ENCODE measurements at places on chromosomes 3 and 15.

GRCh38 chr15:21271566-21271965, 168.7 kb downstream of the POTEB3 start:
- no peak for DNase-seq

DNA sequence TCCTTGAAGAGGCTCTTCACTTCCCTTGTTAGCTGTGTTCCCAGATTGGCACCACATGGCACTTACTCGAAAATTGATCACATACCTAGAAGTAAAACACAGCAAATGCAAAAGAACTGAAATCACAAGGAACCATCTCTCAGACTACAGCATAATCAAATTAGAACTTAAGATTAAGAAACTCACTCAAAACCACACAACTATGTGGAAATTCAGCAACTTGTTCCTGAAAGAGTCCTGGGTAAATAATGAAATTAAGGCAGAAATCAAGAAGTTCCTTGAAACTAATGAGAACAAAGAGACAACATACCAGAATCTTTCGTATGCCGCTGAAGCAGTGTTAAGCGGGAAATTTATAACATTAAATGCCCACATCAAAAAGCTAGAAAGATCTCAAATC, 566.3 kb upstream of the TGFBR2 start:
- DNase-seq: no peak

GRCh38 chr3:40461161-40461560, 4.0 kb downstream of the RPL14 start:
- DNase-seq: no peak

DNA sequence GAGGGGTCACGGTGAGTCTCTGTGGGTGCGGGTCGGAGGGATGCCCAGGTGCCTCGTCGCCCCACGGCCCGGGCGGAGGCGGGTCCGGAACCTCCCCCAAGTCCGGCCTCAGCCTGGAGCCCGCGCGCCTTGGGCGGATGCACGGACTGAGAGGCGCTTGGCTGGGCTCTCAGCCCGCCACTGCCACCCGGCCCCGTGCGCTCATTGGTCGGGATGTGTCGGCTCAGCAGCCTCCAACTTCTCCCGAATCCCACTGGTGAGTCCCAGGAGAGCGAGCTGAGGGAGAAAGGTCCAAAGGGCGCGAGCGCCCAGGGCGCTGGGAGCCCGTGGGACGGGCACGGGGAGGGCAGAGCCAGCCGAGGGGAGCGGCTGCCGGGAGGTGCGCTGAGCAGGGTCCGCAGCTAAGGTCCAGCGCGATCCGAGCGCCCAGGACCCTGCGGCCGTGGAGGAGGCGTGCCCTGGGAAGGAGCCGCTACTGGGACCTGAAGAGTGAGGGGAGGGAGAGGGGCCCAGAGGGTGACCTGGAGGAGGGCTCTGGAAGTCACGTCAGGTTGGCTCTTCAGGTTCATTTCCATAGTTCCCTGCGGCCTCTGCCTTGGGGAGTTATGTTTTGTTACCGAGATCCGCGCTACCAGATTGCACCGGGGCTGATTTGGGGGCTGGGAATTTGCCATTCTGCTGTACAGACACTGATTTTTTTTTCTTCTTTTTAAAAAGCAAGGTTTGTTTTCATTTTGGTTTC, at the start of gene MME:
MME (plus strand) TSS at position 574 of the 742 bp plus-strand sequence. CDS start 3,849 bp downstream, outside the sequence.
- no peak for DNase-seq

DNA sequence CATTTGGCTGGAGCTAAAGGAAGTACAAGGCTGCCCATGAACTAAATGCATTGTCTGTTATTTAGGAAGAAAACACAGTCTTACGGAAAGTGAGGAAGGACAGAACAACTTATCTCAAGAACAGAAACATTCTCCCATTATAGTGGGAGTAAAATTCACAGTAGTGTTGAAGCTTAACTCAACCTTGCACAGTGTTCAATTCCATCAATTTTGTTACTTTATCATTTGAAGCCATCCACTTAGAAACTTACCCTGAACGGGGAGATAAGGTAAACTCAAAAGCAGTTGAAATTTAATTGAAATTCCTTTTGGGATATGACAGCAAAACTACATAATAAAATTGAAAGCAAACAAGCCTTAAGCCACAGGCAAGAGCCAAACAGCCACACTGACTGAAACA, 186.9 kb downstream of the PCCB start:
- no peak for DNase-seq

DNA sequence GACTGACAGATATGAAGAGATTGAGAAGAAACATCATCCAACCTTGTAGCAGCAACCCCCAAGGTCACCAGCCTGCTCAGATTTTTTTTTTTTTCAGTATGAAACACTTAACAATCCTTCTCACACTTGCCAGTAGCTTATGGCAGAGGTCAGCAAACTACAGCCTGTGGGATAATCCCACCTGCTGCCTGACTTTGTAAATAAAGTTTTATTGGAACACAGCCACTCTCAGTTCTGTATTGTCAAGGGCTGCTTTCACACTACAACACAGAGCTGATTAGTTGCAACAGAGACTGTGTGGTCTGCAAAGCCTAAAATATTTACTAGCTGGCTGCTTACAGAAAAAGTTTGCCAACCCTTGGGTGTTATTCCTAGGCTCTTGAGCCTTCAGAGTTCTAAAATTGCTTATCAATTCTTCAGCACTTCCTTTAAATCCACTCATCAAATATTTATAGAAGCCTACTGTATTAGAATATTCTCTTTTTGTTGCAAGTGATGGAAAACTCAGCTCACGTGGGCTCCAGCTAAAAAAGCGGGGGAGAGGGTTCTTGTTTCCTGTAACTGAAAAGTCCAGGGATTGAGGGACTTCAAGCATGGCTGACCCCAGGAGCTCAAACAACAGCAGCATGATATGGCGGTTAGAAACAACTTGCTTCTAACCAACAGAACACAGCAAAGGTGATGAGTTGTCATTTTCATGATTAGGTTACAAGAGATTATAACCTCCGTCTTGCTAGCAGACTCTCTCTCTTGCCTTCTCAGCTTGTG, 246.1 kb downstream of the SHQ1 start:
- DNase-seq: no peak

GRCh38 chr15:78394981-78395616, 42.9 kb upstream of the IREB2 start:
- DNase-seq: no peak

GRCh38 chr15:62997441-62997840, 45.1 kb upstream of the TPM1 start:
- DNase-seq: no peak

- no peak for DNase-seq
These were observed 302.9 kb upstream of the RARB start for GRCh38 chr3:25125201-25125600.

DNA sequence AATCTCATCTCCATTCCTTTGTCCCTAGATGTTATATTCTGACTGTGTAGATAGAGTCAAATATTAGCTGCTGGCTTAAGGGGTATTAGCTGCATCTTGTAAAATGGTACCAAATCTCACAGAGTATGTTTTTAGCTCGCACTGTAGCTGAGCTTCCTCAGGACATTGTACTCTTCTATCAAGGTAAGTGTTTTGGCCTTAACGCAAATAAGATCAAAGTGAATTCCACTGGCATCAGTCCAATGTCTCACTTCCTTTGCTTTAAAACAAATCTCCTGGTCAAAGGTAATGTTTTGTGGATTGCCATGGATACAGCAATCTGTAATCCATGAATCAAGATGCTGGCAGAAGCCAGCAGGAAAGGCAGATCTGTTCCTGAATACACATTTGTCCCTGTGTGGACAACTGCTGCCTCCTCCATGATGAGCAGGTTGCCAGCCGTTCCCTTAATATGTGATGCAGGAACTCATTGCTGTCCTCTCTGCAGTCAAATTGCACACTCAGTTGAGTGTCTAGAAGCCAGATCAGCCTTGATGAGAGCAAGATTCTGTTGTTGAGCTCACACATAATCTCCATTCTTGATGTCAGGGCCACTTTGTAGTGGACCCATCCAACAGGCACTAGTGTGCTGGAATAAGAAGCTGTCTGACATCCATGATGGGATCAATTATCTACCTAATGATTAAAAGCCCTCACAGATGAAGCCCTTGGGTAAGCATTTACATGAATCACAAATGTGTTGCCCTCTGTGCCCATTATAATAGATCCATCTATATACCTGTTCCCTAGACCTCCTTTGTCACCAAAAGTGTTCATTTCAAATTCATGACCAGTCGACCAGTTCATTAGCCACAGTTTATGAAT, 96.6 kb upstream of the AGTR1 start:
- peak; percentile 52 for DNase-seq

DNA sequence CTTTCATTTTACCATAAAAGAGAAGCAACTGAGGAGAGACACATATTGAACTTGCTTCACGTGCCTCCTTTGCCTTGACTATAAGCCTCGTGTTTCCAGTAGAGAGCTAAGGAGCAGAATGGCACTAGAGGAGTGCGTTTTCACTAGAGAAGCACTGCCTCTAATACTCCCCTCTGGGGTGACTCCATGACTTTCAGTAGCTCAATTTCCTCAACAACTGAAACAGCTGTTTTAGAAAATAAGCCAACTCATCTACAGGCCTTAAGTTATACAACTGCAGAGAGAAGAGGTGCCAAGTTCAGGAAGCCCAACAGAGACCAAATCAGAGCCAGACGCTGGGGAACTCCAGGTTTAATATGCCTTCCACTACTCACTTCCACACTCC, 1.9 kb downstream of the UBP1 start:
- peak; percentile 37 for DNase-seq

DNA sequence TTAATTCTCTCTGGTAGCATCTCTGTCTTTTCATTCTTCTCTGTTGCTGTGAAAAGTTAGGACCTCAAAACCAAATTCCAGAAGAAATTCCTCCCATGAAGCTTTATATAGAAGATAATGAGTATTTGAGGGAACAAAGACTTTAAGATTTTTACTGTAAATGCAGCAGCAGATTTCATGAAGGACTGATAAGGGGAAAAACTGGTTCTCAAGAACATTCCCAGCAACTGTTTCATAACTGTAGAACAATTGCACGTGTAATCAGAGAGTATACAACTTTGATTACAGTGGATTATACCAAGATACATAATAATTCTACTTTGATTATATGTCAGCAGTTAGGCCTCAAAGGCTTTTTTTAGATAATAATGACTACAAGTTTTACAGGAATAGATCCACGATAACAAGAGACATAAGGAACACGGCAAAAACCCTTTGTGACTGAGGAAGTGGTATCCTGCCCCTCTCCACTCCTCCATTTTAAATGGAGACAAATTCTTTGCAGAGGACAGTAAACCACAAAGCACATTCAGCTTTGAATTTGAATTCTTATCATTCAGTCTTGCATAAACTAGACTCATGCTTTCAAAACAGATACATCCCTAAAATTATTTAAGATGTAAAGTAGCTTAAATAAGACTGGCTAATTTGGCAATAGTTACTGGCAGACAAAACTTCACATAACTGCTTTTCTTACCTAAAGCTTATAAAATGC, 42.9 kb upstream of the DIPK2A start:
- no peak for DNase-seq

- no peak for DNase-seq
These were observed 51.3 kb upstream of the SCAANT1 start for GRCh38 chr3:63963496-63963895.

DNA sequence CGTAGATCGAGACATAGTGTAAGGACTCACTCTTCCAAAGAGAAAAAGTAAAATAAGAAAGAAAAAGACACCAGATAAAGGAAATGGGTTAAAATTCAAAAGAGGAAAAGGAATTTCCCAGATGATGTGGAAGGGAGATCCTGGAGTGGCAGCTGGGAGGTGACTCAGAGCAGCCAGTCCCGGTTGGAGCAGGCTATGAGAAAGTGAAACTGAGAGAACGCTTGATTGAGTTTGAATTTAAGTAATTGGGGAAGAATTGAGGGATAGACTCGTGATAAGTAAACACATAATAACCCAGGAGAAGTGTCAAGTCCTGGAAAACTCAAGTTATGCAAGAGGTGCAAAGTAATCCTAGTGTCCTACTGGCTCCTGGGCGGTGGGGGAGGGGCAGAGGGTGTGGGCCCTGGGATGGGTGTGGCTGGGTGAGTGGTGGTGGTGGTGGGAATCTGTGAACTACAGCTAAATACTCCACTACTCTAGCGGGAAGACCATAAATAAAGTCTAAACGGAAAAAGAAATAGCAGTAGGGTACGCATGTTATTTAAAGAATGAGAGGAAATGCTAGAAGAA, 1.2 kb downstream of the PRR20G start:
- DNase-seq: peak; percentile 67

DNA sequence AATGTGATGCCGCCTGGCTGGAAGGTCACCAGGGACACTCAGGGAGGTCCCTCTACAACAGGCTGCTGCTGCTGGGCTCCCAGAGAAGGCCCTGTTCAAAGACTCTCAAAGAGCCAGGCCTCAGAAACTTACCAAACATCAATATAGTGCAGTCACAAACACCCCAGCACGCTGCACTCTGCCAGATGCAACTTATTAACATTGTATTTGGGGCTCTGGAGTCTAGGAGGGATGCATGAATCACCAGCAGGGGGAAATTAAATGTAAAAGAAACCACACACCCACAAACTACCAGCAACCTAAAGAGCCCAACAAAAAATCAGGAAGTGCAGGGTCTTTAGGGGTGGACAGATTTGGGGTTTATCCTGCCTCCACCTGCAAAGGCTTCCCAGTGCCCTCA, 74.6 kb upstream of the SPATA12 start:
- no peak for DNase-seq

DNA sequence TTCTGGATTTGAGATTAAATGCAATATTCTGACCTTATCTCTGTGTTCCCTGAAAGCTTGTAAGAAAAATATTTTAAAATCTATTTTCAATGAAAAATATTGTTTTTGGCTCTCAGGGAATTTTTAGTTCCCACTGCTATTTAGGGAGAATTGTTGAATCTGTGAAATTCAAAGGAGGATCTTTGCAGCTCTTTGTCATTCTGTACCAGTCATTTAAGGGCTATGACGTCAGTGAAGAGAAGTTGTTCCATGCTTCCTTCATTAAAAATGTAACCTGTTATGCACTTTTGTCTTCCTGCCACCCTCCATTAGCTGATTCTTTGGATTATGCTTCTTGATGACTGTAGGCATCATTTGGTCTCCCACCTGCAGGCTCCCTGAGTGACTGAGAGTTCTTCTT, 427.8 kb upstream of the C2CD4B start:
- no peak for DNase-seq

GRCh38 chr3:97680210-97680609, 84.3 kb upstream of the ARL6 start:
- peak; percentile 28 for DNase-seq

DNA sequence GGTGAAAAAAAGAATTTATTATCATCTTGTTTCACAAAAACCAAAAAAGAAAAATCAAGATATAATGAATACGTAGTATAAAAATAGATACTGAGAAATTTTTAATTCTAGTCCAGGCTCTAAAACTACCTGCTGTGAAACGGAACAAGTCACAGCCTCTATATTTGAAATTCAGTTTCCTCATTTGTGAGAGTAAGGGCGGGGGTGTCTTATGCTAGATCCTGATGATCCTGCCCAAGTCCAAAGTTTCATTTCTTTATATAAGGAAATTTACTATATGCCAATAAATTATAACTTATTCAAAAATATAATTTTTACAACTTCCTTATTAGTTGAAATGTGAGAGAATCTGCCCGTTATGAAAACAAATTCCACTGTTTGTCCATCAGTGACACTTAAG, 385.7 kb downstream of the CGGBP1 start:
- no peak for DNase-seq

GRCh38 chr15:71085809-71086208, 29.5 kb upstream of the THSD4 start:
- DNase-seq: no peak
